Psoas muscle (tissue), 8 donors: ENCODE measurements at places on chromosomes 5 and 9. TPM values are rescaled to one million over a fixed set of nuclear protein-coding genes. Genes with fewer than 3 reads are reported as not detected.

The GOLM1 gene
- polyA plus RNA-seq, result 3.6 TPM

The C1QTNF3 gene
- 0.49 TPM for polyA plus RNA-seq

The RAI14 gene
- polyA plus RNA-seq, result 2.1 TPM

The GRIN3A gene
- not detected for polyA plus RNA-seq

The DMRT3 gene
- polyA plus RNA-seq, result 0.03 TPM

The DAB2 gene
- polyA plus RNA-seq, result 4.1 TPM

The MCCC2 gene
- 40.2 TPM for polyA plus RNA-seq

The PCDHB12 gene
- 0.21 TPM for polyA plus RNA-seq

The GABRB2 gene
- polyA plus RNA-seq, result 0.04 TPM

The SLC1A3 gene
- polyA plus RNA-seq, result 17.4 TPM

The SHB gene
- 30.7 TPM for polyA plus RNA-seq

The LCP2 gene
- 0.76 TPM for polyA plus RNA-seq

GRCh38 chr5:12745537-12745936 lies 841.3 kb upstream of the CTNND2 start:
- DNase-seq, result no peak

DNA sequence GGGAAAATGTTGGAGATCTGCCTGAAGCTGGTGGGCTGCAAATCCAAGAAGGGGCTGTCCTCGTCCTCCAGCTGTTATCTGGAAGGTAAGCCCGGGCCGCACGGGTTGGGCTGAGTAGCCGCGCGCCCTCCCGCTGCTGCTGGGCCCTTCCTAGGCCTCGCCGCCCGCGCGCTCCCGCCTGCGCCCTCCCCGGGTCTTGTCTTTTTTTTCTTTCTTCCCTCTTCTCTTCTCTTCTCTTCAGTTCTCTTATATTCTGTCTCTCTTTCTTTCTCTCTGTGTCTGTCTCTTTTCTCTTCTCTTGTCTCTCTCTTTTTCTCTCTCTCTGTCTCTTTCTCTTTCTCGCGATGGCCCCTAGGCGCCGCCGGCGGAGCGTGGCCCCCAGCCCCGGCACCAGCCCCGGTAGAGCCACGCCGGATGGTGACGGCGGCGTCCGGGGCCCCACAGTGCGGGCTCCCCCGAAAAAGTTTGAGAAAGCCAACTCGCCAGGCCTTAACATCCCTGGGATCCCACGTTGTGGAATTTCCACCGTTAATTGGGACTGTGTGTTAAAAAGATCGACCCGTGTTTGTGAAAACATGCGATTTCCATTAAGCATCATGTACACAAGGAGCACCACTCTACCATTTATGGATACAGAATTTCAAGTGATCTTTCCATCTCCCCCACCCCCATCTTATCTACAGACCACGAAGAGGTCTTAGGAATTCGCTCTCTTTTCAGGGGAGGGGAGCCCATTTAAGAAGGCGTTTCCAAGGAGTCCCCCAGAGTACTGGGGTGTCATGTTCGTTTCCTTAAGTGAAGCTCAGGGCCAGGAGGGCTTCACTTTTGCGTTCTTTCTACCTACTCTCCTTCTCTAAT lies 616 bp downstream of the ABL1 start:
- peak; percentile 48 for DNase-seq

DNA sequence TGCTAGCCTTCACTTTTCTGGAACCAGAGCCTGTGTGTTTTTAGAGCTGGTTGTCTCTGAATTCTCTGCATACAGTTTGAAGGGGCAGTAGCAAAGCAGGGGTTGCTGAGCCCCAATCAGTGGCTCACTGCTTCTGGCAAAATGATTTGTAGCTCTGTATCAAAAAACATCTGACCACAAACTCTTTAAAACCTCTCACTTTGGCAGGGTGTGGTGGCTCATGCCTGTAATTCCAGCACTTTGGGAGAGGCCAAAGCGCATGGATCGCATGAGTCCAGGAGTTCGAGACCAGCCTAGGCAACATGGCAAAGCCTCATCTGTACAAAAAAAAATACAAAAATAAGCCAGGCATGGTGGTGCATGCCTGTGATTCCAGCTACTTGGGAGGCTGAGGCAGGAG lies 28.3 kb upstream of the APC start:
- DNase-seq, result no peak

GRCh38 chr5:10563110-10563944 lies 543 bp upstream of the ANKRD33B start:
- peak; percentile 51 for DNase-seq

DNA sequence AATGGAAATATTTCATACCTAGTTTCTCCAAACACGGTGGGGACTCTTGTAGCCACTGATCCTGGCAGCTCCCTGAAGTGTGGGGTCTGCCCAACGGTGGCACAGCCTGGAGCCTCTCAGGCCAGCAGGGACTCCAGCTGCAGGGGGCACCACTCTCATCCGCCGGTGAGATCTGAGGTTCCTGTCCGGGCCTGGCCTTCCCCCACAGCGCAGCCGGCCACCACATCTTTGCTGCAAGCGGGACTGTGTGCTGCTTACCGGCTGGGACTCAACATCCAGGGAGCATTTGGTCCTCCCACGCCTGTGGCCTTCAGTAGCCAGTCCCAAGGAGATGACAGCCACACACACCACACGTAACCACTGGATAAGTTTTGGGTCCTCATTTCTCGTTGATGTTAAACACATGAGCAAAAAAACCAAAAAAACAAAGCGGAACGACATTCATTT lies 7.7 kb upstream of the NKX2-5 start:
- no peak for DNase-seq

DNA sequence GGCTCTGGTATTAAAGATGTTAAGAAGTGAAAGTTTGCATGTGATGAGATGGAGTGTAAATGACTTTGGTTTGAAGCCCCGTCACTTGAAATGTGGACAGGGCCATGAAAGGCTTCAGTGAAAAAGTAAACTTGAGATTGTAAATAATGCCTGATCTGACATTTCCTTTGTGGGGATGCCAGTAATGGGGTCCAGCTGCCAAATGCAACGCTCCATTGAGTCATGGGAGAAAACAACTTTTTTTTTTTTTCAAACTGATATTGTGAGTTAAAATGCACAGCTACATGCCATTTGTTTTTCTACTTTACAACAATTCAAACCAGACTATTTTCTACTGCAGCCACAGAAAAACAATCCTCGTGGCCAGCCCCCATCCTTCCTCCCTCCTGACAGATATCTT lies 327.0 kb upstream of the TNC start:
- DNase-seq, result no peak

DNA sequence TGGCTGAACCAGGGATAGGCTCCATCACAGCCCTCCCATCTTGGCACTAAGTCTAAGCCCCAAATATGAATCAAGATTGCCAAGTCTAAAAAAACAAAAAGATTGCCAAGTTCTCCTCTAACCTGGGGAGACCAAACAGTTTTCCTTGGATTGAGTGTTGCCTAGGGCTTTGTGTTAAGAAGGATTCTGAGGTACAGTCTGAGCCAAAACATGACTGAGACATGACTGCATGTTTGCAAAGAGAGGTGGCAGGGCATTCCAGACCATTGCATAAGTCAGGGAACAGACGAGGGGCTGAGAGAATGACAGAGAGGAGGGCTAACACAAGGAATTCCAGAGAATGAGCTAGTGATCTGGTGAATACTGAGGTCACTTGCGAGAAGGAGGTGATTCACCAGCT lies 11.4 kb downstream of the LAMC3 start:
- peak; percentile 28 for DNase-seq

GRCh38 chr5:55575815-55576583 lies 41.2 kb upstream of the PLPP1 start:
- DNase-seq, result no peak

GRCh38 chr5:95777441-95777840 lies 45.1 kb downstream of the GLRX start:
- no peak for DNase-seq

- DNase-seq, result no peak
These were observed 19.3 kb downstream of the ASS1 start for GRCh38 chr9:130463763-130464745.

GRCh38 chr5:2254406-2254805 lies 371.7 kb upstream of the IRX4 start:
- no peak for DNase-seq

GRCh38 chr5:123511648-123512605 lies at the start of gene CSNK1G3:
CSNK1G3 (plus strand) TSS chr5:123512177; CDS start chr5:123545664, 33,487 bp downstream.
- peak; percentile 98 for DNase-seq

GRCh38 chr5:168765086-168765550 lies 185.9 kb upstream of the PANK3 start:
- no peak for DNase-seq

GRCh38 chr5:179233909-179234562 lies 111.2 kb downstream of the ADAMTS2 start:
- no peak for DNase-seq

DNA sequence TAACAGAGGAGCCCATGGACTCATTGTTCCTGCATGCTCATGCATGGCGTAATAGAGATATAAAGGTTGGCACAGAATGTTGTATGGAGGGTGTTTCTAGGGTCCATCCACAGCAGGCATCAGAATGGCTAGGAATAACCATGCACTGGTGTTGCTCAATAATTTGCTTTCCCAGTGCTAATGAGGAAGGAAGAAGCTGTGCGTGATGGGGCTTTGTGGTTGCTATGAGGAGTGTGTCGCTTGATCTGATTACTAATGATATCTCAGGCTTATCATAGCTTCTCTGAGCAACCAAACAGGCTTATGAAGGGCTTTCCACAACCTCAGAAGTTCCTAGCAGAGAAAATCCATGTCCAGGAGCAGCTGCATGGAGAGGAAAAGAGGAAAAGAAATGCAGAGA lies 151.3 kb upstream of the TRPC7 start:
- DNase-seq, result no peak

DNA sequence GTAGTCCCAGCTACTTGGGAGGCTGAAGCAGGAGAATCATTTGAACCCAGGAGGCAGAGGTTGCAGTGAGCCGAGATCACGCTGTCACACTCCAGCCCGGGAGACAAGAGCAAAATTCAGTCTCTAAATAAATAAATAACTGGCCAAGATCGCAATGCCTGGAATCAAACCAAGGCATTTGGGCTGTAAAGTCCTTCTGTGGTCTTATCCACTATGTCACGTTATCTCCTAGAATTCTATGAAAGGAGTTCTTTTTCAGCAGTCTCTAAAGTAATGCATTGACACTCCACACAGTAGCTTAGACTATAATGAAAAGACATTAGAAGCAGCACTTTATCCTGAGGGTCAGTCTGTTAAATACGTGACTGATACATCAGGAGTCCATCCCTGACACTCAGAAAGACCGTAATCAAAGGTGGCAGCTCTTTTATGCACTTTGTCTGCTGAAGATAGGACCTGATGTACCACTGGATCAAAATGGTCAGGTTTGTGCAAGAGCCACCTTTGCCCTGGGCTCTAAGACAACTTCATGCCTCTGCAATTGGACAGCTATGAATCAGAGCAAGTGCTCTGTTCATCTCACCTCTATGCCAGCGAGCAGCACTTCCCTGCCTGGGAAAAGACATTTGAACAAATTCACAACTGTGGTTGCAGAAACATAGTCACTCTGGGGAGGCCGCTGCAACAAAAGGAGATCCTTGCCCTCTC lies 31.7 kb upstream of the GNA14 start:
- DNase-seq, result no peak

DNA sequence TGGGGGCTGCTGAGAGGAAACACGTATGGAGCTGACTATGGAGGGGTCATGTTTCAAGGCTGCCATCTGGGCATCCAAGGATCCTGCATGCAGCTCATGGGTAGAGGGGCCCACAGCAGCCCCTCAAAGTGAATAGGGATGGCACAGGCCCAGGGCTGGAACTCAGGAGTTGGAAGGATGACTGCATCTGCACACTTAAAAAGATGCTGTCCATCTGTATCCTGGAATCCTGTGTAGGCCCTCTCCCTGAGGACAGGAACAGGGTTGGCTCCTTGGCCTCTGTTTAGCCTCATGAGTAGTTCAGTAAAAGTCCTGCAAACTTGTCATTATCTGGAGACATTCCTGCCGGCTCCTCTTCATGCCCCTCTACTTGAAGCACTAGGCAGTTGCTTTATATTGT lies 4.0 kb downstream of the BNIP1 start:
- no peak for DNase-seq

GRCh38 chr9:14205463-14205862 lies 108.5 kb downstream of the NFIB start:
- DNase-seq, result no peak

DNA sequence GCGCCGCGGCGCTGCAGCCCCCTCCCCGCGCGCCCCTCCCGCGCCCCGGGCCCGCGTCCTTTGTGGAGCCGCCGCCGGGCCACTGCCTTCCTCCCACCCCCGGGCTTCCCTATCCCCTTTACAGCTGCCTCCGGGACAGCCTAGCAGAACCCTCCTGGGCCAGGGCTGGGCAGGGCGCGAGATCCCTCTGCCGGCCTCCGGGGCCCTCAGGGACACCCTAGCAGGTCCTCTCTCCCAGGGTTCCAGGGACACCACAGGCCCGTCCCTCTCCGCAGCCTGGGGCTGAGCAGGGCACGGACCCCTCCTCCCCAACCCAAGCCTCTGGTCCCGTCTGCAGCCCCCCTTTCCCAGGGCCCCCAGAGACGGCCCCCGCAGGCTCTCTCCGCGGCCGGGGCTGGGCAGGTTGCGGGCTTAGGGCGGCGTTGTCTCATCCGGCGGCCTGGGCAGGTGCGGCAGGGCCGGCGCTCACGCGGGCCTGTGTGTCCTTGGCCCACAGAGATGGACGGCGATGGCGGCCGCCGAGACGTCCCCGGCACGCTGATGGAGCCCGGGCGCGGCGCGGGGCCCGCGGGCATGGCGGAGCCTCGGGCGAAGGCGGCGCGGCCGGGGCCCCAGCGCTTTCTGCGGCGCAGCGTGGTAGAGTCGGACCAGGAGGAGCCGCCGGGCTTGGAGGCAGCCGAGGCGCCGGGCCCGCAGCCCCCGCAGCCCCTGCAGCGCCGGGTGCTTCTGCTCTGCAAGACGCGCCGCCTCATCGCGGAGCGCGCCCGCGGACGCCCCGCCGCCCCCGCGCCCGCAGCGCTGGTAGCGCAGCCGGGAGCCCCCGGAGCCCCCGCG lies 710 bp downstream of the WNK2 start:
- no peak for DNase-seq

GRCh38 chr5:55966284-55966683 lies 28.5 kb downstream of the IL6ST start:
- no peak for DNase-seq

GRCh38 chr5:79929095-79929494 lies 62.0 kb downstream of the MTX3 start:
- no peak for DNase-seq

GRCh38 chr5:89241186-89241585 lies 358.2 kb upstream of the MEF2C start:
- DNase-seq, result no peak

DNA sequence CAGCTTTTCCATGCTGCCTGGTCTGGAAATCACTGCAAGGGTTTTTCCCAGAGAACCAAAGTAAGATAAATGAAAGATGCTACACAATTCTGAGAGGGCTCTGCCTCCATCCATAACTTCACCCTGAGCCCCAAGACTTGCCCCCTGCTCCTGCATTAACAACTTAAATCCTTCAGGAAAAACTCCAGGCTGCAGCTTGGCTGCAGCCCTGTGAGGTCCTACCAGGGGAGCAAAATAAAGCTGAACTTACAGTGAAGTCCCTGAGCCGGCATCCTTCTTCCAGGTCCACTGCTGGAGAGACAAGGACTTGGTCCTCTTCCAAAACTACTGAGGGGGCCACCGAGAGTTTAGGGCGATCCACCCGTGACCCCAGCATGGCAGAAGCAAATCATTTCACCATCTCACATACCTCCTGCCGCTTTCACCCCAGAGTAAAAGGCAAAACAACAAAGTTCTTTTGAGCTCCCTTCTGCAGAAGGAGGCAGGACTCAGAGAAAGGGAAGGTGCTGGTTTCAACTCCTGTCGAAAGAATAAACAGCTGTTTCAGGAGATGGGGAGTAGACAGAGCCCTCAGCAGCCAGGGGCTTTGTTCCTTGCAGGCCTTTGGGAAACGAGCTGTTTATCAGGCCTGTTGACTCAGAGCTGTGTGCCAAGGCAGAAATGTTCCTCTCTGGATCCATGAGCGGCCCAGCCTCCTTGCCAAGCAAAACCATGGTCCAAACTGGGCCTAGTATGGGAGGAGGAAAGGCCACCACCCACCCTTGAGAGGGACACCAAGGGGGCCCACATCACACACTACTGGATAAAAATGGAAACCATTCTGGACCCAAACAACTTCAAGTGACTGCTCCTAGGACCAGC lies 20.6 kb downstream of the GGTA1 start:
- DNase-seq, result no peak
